ENCODE measurements at places on chromosomes 4 and X. TPM values are rescaled to one million over a fixed set of nuclear protein-coding genes. Genes with fewer than 3 reads are reported as not detected.

GRCh38 chr4:110411574-110412011 lies 64.4 kb upstream of the ENPEP start:
- H3K4me3 ChIP-seq: no peak overlapping the region
- H3K4me1 ChIP-seq: no peaks in the 10 kb centered on the region
- H3K36me3 ChIP-seq: no peaks in the 10 kb centered on the region

Gene RAB41
- not detected for total RNA-seq

DNA sequence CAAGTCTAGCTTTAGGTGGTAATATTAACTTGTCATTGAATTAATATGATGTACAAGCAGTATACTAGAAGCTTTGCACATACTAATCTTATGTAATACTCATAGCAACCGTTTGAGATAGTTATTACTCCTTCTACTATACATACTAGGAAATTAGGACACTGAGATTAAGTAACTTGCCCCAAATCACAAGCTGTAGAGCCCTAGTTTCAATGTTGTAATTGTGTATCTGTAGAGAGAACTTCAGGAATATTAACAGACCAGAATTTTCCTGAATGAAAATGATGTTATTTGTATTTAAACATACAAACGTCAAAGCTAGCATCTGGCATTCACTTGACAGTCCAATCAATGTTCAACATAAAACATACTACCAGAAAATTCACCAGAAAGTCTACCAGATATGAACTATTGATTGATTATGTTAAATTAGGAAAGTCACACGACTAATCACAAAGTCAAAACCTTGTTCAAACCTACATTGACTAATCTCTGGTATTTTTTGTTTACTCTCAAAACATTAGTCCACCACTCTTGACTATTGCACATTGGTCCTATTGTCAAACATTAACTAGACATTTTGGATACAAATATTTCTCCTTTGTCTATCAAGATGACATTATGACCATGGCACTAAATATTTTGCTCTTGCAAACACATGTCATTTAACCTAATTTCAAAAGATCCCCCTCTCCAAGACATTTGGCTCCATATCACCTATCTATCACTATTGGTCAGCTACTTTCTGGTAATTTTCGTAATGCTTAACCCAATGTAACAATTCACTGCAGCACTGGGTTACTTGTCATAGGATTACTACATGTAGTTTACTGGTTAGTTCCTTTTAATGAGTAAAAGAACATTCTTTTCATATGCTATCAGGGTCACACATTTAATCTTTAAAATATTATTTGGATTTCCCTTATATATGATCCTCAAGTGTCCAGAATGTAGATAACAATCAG lies 100.7 kb downstream of the GPC3 start:
- no peak overlapping the region for H3K27ac ChIP-seq
- H3K36me3 ChIP-seq: no peaks in the 10 kb centered on the region
- H3K27me3 ChIP-seq: no peaks in the 10 kb centered on the region
- H3K4me3 ChIP-seq: no peak overlapping the region
- no peaks in the 10 kb centered on the region for H3K4me1 ChIP-seq

DNA sequence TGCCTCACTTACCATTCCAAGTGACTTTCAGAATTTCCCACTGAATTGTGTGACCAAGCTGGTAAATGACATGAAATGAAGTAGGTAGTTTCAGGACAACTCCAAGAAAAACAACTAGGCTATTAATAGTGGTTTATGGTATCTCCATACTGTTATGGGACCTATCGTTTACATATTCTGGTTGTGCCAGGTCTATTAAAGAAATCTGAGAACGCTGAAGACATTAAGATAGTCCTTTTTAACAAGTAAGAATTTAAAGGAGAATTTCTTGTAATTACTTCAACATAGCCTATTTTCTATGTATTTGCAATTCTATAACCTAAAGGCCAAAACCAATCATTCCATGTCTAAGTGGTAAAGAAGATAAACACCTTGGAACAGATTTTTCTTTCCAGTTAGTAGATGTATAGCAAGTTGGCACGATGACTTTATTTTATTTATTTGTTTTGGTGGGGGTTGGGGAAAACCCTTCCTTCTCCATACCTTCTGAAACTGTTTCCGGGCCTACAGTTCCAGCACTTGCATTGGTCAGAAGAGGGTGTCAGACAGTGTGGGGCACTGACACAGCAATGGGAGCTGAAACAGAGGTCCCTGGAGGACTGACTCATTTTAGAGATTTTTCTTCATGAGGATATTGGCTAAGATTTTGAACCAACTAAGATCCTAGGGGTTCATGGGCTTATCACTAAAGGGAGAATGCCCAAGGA lies 7.6 kb upstream of the DCLK2 start:
- no peaks in the 10 kb centered on the region for H3K36me3 ChIP-seq
- no peaks in the 10 kb centered on the region for H3K27me3 ChIP-seq
- no peak overlapping the region for H3K27ac ChIP-seq
- H3K4me1 ChIP-seq: no peaks in the 10 kb centered on the region
- no peak overlapping the region for H3K4me3 ChIP-seq

Gene PDLIM5
- 129 TPM for total RNA-seq

- H3K36me3 ChIP-seq: no peaks in the 10 kb centered on the region
- H3K4me3 ChIP-seq: no peak overlapping the region
- no peaks in the 10 kb centered on the region for H3K4me1 ChIP-seq
- no peak overlapping the region for H3K27ac ChIP-seq
- H3K27me3 ChIP-seq: no peaks in the 10 kb centered on the region
- no peak for DNase-seq
Observed at GRCh38 chr4:156132196-156132595, 178.5 kb upstream of the CTSO start.
